ENCODE measurements at places on chromosomes 13 and 19.

DNA sequence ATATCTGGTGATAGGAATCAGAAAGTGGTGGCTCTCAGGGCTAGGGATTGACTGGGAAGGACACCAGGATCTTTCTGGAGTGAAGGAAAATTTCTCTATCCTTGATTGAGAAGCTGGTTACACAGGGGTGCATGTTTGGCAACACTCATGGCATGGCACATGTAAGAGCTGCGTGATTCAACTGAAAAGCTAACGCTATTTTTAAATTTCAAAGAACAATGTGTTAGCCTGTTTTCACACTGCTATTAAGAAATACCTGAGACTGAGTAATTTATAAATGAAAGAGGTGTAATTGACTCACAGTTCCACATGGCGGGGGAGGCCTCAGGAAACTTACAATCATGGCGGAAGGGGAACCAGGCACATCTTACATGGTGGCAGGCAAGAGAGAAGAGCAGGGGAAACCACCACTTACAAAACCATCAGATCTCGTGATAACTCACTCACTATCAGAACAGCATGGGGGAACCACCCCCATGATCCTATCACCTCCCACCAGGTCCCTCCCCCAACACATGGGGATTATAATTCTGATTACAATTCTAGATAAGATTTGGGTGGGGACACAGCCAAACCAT is 7.4 kb downstream of the SIGLEC8 start:
- DNase-seq, result no peak

DNA sequence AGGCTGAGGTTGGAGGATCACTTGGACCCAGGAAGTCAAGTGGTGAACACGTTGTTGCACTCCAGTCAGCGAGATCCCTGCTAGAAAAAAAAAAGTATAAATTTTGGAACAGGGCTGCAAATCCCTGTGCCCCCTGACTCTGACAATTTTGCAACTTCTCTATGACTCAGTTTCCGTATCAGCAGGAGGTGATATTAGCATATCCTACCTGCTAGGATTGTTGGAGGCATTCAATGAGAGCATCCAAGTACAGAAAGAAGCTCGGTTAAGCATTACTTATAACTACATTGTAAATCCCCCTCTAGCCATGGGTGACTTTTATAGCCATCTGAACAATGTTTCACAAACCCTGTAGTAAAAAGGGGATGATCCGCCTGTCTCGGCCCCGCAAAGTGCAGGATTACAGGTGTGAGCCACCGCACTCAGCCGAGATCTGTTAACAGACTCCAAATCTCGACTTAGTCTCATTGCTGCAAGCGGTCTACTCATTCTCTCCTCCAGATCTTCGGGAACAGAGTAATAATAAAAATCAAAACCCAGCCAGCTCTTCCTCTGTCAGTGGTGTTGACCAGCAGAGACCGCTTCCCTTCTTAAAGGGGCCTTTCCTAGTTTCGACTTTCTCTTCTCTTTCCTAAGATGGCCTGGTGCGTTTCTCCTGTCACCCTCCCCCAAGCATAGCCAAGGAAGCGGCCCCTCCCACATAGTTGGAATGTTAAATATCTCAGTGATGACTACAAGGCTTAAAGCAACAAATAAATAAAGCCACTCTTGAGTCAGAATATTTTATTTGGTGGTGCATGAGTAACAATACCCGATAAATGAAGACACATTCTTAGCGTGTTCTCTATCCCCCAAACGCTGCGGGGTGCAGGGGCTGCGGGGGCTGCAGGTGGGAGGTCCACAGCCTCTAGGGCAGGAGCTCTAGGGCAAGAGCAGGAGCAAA is 10.3 kb upstream of the BICRA start:
- peak; percentile 13 for DNase-seq

DNA sequence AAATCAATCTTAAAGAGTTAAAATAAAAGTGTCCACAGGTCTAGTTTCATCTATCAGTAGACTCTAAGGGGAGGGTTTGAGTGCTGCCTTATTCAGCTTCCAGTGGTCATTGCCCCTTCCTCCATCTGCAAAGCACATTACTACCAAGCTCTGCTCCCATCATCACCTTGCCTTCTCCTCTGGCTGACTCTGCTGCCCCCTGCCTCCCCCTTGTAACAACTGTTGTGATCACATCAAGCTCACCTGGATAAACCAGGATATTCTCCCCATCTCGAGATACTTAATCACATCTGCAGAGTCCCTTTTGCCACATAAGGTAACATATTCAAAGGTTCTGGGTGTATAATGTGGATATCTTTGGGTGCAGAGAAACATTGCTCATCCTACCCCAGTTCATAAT is 43.3 kb upstream of the GPC6 start:
- no peak for DNase-seq

DNA sequence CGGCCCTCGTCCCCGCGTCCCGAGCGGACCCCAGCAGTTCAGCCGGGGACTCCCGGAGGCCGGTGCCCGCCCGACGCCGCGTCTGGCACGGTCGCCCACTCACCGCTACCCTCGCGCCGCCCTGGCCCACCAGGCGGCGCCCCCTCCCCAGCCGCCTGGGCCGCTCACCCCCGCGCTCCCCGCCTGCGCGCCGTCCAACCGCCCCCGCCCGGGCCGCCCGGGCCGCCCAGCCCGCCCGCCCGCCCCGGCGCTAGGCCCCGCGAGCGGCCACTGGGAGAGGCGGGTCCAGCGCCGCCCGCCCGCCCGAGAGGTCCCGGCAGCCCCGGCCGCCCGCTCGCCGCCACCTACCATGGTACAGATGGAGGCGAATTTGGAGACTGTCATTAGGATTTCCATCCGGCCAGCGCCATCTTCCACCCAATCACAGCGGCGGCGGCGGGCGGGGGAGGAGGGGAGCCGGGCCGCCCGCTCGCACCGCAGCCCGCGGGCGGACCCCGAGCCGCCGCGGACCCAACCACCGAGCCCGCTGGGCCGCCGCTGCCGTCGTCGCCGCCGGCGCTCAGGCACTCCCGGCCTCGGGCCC is at the start of gene USP12:
Gene USP12, minus strand, starts transcription at position 568 of the 583 bp plus-strand sequence. Its CDS starts 172 bp downstream, at position 396.
- peak; percentile 62 for DNase-seq

Measured in occipital lobe (tissue), 3 donors.